ENCODE measurements at places on chromosomes 1 and 21.

DNA sequence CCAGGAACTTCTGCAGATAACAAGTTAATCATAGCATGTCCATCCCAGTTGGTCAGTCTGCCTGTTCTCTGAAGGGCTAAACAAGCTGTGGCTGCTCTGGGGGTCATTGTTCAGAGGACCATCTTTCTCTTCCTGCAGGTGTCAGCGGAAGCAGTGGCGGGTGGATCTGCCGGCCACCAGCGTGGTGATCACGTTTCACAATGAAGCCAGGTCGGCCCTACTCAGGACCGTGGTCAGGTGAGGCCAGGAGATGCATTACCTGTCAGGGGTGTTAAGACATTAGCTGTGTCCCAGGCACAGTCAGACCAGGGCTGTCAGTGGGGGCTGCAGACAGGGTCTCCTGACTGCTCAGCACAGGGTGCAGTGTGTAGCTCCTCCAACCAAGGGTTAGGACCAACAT, 168.8 kb downstream of the GALNT2 start:
- no peak for DNase-seq

GRCh38 chr1:151970626-151971025, 23.0 kb downstream of the S100A10 start:
- no peak for DNase-seq

DNA sequence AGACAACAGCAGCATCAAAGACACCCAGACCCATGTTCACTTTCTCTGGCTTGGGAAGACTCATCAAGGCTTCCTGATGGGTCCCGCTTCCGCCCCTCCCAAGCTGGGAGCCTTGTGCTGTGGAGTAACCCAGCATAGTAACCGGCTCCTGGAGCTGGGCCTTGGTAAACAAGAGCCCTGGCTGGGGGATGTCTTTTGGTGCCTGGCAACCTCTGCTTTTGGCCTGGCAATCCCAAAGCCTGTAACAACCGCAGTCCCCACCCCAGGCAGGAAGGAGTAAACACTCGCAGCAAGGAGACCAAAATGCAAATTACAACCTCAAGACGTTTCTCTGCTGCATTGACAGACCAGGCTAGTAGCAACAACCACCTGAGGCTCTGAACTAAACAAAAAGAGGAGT, 16.9 kb upstream of the THRAP3 start:
- no peak for DNase-seq

- DNase-seq = no peak
Observed at GRCh38 chr21:39132248-39132647, 51.0 kb downstream of the PSMG1 start.

- no peak for DNase-seq
Observed at GRCh38 chr1:63119575-63120155, 202.7 kb upstream of the FOXD3 start.

GRCh38 chr1:10789047-10789791, 7.2 kb downstream of the CASZ1 start:
- DNase-seq = no peak

GRCh38 chr1:222090103-222090502, 348.2 kb upstream of the DUSP10 start:
- no peak for DNase-seq

- DNase-seq = no peak
Observed at GRCh38 chr1:216258856-216259255, 164.4 kb downstream of the USH2A start.

DNA sequence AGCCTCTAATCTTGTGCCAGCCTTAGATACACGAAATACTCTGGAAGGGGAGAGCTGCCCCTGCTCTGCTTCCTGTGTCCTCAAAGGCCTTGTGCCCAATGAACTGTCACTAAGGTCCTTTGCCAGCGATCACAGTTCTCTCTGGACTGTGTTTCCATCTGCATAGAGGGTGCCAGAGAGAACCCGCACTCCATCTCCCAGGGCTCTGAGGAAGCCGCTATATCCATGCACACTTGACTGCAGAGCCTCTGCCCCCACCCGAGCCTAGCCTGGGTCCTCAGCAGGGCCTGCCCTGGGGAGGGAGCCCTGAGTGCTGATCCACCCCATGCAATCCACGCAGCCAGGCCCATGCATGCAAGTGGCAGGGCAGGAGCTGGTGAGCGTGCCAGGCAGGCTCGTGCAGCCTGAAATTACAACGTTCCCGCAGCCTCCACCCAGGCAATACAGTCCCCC, 30.6 kb upstream of the KIF21B start:
- no peak for DNase-seq

DNA sequence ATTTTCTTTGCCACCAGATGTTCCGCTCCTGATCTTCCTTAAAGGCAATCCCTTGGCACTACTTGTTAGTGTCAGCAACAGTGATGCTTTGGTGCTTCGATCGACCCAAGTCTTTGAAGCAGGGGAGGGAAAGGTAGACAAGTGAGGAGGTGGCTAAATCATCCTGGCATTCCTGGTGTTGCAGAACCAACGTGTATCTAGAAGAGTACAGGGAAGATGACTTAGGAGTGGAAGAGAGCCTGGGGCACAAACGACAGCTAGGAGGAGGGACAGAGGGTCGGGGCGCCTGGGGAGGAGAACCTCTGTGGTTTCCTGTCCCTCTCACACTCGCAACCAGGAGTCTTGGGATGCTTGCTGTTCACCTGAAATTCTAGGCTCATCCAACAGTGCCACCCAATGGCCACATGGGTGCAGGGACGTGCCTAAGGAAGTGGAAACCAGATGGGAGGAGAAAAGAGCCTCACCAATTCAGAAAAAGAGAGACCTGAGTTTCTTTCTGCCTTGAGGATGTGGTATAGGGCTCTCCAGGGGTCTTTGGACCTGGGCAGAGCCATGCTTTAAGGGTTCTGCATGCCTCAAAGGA, 9.5 kb upstream of the KCNA2 start:
- DNase-seq = peak; percentile 79

- DNase-seq = no peak
Observed at GRCh38 chr1:10637400-10637799, 159.0 kb downstream of the CASZ1 start.

DNA sequence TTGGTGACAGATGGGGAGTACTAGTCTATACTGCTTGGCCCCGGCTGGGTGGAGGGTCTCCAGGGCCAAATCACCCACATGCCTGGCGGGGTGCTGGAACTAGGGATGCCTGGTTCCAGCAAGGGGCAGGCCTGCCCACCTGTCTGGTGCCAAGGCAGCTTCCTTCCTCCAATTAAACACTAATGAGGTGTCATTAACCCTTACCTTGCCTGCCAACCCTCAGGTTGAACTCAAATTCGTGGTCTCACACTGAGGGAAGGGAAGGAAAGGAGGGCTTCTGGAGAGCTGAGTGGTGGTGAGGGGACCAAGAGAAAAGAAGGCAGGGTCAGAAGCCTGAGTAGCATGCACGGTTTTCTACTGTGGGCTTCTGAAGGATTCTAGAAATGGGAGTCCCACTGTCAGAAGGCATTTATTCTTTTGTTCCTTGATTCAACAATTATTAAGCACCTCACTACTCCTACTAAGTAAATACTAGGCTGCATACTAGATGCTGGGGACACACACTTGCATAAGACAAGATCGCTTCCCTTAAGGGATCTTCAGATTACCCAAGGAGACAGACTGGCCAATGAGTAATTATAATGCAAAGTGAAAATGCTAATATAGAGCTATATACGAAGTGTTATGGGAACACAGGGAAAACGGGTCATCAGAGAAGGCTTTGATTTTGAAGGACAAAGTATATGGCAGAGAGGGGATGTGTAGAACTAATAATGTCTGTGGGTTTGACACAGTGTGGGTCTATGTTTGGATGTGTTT, 5.9 kb upstream of the EFNA3 start:
- no peak for DNase-seq

GRCh38 chr1:197600751-197601150, 174.5 kb downstream of the DENND1B start:
- no peak for DNase-seq

- no peak for DNase-seq
Observed at GRCh38 chr1:60133000-60133673, 59.6 kb upstream of the C1orf87 start.

- no peak for DNase-seq
Observed at GRCh38 chr1:186994897-186995296, 166.1 kb downstream of the PLA2G4A start.
